Thoracic aorta (tissue), 2 donors: ENCODE measurements at places on chromosomes 4 and X. TPM values are rescaled to one million over a fixed set of nuclear protein-coding genes. Genes with fewer than 3 reads are reported as not detected.

GRCh38 chrX:100642290-100642689 lies 1.7 kb upstream of the SRPX2 start:
- H3K4me3 ChIP-seq, result no peak overlapping the region
- DNase-seq, result no peak
- H3K36me3 ChIP-seq, result no peaks in the 10 kb centered on the region
- peaks cover 19% of the 10 kb centered on the region for H3K4me1 ChIP-seq

DNA sequence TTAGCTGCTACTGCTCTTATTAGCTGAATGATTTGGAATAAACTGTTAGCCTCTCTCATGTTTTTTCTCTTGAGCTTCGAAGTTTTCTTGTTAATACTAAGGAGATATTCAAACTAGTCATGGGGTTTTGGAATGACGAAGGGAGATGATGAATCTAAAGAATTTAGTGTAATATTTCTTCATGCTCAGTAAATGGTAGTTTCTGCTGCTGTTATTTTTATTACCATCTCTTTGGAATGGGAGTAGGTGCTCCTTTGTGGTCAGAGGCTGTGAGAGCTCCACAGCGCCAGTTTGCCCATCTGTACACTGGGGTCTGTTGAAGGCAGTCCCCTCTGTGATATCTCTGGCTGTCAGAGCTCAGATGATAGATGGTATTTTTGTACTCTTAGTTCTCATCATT lies 33.7 kb downstream of the HTT start:
- H3K36me3 ChIP-seq, result peaks cover 11% of the 10 kb centered on the region
- no peak overlapping the region for H3K27ac ChIP-seq
- no peak overlapping the region for H3K4me3 ChIP-seq

DNA sequence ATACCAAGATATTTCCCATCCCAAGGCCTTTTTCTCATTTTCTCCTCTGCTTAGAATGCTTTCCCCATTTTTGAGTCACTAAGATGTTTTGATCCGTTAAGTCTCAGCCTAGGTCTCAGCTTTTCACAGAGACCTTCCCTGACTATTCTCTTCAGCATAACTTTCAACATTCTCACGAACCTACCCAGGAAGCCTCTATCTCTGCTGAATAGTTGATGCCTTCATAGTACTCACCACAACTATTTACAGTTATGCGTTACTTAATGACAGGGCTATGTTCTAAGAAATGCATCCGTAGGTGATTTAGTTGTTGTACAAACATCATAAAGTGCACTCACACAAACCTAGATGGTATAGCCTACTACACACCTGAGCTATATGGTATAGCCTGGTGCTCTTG lies 64.5 kb downstream of the ARL9 start:
- DNase-seq, result no peak
- no peak overlapping the region for H3K4me3 ChIP-seq
- H3K27me3 ChIP-seq, result no peaks in the 10 kb centered on the region
- H3K36me3 ChIP-seq, result no peaks in the 10 kb centered on the region

DIPK2B gene
- total RNA-seq, result 11.6 TPM

DNA sequence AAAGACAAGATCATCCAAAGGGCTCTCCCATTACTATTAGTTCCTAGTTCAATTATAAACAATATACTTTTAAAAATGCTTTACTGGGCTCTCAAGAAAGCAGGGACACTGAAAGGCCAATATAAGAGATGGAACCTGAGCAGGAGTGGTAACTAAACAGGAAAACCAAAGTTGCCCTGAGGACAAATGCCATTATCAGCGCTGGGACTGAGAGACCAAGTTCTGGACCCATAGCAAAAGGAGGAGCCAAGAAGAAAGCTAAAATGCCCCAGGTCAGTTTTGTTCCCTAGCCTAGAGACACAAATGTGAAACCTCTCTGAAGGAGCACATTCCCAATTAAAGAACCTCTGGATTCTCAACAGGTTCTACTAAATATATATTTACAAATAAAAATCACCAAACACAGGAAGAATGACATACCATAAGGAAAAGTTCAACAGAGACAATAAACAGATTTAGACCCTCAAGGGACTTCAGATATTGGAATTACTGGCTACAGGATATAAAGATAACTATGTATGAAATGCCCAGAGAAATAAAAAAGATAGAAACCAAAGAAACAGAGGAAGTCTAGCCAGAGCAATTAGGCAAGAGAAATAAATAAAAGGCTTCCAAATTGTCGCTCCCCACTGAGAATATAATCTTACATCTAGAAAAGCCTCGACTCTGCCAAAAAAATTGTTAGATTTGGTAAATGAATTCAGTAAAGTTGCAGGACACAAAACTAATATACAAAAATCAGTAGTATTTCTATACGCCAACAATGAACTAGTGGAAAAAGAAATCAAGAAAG lies 67.1 kb downstream of the KLHL8 start:
- peaks cover 5% of the 10 kb centered on the region for H3K4me1 ChIP-seq
- no peak overlapping the region for H3K4me3 ChIP-seq
- no peak for DNase-seq
- H3K27ac ChIP-seq, result no peak overlapping the region

DNA sequence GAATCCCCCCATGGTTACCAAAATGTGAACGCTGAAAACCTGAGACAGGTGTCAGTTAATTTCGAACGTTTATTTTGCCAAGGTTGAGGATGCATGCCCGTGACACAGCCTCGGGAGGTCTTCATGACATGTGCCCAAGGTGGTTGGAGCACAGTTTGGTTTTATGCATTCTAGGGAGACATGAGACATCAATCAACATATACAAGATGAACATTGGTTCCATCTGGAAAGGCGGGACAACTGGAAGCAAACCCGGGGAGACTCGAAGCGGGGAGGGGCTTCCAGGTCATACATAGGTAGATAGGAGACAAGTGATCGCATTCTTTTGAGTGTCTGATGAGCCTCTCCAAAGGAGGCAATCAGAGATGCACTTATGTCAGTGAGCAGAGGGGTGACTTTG lies 11.0 kb upstream of the SH3BP2 start:
- H3K36me3 ChIP-seq, result no peaks in the 10 kb centered on the region
- DNase-seq, result no peak
- no peaks in the 10 kb centered on the region for H3K4me1 ChIP-seq
- H3K4me3 ChIP-seq, result no peak overlapping the region
- no peak overlapping the region for H3K27ac ChIP-seq

INTS6L gene
- 9.3 TPM for total RNA-seq

GRCh38 chrX:119266364-119266995 lies 30.4 kb downstream of the PGRMC1 start:
- H3K36me3 ChIP-seq, result no peaks in the 10 kb centered on the region
- no peak overlapping the region for H3K27ac ChIP-seq
- no peak for DNase-seq
- no peaks in the 10 kb centered on the region for H3K27me3 ChIP-seq
- H3K4me3 ChIP-seq, result no peak overlapping the region

- no peaks in the 10 kb centered on the region for H3K4me1 ChIP-seq
- H3K27ac ChIP-seq, result peak overlapping the region; percentile 73
- H3K27me3 ChIP-seq, result no peaks in the 10 kb centered on the region
- H3K4me3 ChIP-seq, result peak overlapping the region; percentile 68
- DNase-seq, result peak; percentile 43
- H3K36me3 ChIP-seq, result no peaks in the 10 kb centered on the region
Observed at GRCh38 chr4:183987987-183988392, 82.9 kb downstream of the STOX2 start.

- no peaks in the 10 kb centered on the region for H3K27me3 ChIP-seq
- no peaks in the 10 kb centered on the region for H3K4me1 ChIP-seq
- no peak for DNase-seq
- no peak overlapping the region for H3K27ac ChIP-seq
Observed at GRCh38 chr4:94036964-94037363, 170.7 kb upstream of the SMARCAD1 start.

DNA sequence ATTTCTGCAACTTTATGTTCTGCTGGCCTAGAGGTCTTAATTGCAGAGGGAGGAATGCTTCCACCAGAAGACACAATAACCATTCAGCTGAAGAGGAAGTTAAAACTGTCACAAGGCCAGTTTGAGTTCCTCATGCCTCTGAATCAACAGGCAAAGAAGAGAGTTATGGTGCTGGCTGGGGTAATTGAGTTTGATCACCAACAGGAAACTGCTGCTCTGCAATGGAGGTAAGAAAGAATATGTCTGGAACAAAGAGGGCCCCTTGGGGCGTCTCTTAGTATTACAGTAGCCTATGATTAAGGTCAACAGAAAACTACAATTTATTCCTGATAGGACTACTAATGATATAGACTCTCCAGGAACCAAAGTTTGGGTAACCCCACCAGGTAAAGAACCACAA lies 744.0 kb downstream of the FSTL5 start:
- no peaks in the 10 kb centered on the region for H3K36me3 ChIP-seq
- H3K27ac ChIP-seq, result no peak overlapping the region
- no peak for DNase-seq

DNA sequence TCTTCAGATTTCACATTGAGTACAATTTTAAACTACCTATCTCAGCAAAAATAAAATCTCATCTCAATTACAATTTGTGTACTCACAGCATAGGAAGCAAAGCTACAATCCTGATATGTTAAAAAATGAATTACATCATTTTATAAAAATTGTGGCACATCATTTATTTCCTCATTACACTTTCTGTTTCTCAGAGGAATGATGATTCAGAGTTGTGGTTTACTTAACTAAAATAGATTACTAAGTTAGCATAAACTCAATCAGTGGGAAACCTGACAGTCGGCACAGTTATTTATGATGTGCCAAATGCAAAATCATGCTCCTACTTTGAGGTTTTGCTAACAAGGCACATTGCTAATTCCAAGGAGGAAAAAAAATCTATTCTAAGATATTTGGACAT lies 325.0 kb downstream of the FBXO8 start:
- H3K4me1 ChIP-seq, result no peaks in the 10 kb centered on the region
- no peak overlapping the region for H3K27ac ChIP-seq
- H3K4me3 ChIP-seq, result no peak overlapping the region

ERCC6L gene
- not detected for total RNA-seq

DNA sequence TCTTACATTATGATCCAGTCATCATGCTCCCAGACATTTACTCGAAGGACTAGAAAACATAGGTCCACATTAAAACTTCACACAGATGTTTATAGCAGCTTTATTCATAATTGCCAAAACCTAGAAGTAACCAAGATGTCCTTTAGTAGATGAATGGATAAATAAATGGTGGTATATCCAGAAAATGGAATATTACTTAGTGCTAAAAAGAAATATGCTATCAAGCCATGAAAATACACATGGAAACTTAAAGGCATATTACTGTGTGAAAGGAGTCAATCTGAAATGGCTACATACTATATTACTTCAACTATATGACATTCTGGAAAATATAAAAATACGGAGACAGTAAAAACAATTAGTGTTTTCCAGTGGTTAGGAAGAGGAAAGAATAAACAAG lies 1039.1 kb upstream of the INTU start:
- no peak overlapping the region for H3K27ac ChIP-seq
- H3K27me3 ChIP-seq, result no peaks in the 10 kb centered on the region
- no peak for DNase-seq
- peaks cover 5% of the 10 kb centered on the region for H3K4me1 ChIP-seq
- no peak overlapping the region for H3K4me3 ChIP-seq

- DNase-seq, result no peak
- H3K4me1 ChIP-seq, result no peaks in the 10 kb centered on the region
- H3K4me3 ChIP-seq, result no peak overlapping the region
- H3K36me3 ChIP-seq, result no peaks in the 10 kb centered on the region
Observed at GRCh38 chrX:38727668-38728067, 73.6 kb upstream of the MID1IP1 start.

DNA sequence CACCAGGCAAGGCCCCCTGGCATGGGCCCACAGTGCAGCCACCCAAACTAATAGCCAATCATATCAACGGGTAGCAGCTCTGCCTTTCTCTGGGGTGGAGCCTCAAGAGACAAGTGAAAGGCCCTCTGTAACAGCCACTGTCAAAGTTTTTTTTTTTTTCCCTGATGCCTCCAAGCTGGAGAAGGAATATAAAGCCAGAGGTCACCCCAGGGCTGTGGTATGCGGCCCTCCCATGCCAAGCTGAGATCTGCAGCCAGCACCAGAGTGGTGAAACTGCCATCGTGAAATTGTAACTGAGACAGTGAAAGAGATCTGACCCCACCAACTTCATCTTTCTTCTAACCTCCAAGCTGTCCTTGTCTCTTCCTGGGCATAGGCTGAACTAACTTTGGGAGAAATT lies 407.0 kb downstream of the KLHL4 start:
- H3K4me1 ChIP-seq, result no peaks in the 10 kb centered on the region
- no peak overlapping the region for H3K4me3 ChIP-seq
- no peak overlapping the region for H3K27ac ChIP-seq
- H3K36me3 ChIP-seq, result no peaks in the 10 kb centered on the region
- H3K27me3 ChIP-seq, result no peaks in the 10 kb centered on the region

ASB9 gene
- 2.5 TPM for total RNA-seq

GRCh38 chr4:41205854-41206460 lies 8.4 kb downstream of the APBB2 start:
- H3K27me3 ChIP-seq, result no peaks in the 10 kb centered on the region
- H3K4me1 ChIP-seq, result peaks cover 36% of the 10 kb centered on the region
- H3K27ac ChIP-seq, result no peak overlapping the region
- no peaks in the 10 kb centered on the region for H3K36me3 ChIP-seq

GRCh38 chr4:97786306-97786920 lies 356.9 kb downstream of the STPG2 start:
- H3K4me3 ChIP-seq, result no peak overlapping the region
- no peaks in the 10 kb centered on the region for H3K27me3 ChIP-seq
- no peaks in the 10 kb centered on the region for H3K4me1 ChIP-seq
- H3K36me3 ChIP-seq, result no peaks in the 10 kb centered on the region
